Mammary epithelial cell (primary cell): ENCODE measurements at places on chromosomes 6 and 20. TPM values are rescaled to one million over a fixed set of nuclear protein-coding genes. Genes with fewer than 3 reads are reported as not detected.
A peak's percentile ranks its signal among the peaks of the same experiment; 100 is the strongest.

VEGFA gene
- 313 and 491 TPM in 2 replicates for total RNA-seq

GRCh38 chr6:83514866-83515466 lies 2.6 kb downstream of the PRSS35 start:
- peak; percentile 48 for DNase-seq

DNA sequence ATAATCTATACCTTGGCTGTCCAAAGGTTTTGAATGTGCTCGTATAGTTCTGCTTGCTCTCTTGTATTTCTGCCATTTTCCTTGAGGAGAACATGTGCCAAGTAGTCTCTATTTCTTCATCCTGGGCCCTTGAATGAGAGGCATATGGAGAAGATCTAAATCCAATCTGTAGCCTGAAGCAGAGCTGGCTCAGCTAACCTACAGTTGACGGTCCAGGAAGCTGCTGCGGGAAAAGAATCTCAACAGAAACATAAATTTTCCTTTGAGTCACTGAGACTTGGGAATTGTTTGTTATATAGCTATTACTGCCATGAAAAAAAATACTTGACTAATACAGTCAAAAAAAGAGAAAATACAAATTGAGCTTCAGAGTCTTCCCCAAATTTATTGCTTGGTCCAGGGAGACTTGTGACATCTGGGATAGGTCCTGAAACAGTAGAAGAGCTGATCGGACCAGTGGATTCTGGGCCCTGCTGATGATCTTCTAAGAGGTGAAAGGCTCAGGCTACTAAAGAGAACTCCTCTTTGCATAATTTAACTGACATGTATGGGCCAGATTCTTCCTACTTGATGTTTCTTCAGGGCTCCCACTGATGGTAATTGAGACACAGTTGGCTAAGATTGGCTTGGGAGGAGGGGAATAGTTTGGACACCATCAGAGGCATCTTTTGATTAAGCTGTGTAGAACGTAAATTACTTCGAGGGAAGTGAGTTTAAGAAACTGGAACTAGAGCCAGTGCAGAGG lies 29.9 kb upstream of the PLCB4 start:
- no peak for DNase-seq

- DNase-seq: peak; percentile 12
Measured at GRCh38 chr20:13105864-13106457, 97.2 kb downstream of the SPTLC3 start.

GRCh38 chr6:25392372-25392771 lies 113.2 kb downstream of the CARMIL1 start:
- DNase-seq: no peak

- DNase-seq: no peak
Measured at GRCh38 chr20:62562831-62563230, 79.5 kb upstream of the SLCO4A1 start.

CLDN20 gene
- 0.26 TPM in 1 of 2 replicates, not detected in the other for total RNA-seq

GRCh38 chr6:37243816-37244370 lies 13.7 kb upstream of the TBC1D22B start:
- DNase-seq: no peak

SNX14 gene
- 76.8 TPM for total RNA-seq

DNA sequence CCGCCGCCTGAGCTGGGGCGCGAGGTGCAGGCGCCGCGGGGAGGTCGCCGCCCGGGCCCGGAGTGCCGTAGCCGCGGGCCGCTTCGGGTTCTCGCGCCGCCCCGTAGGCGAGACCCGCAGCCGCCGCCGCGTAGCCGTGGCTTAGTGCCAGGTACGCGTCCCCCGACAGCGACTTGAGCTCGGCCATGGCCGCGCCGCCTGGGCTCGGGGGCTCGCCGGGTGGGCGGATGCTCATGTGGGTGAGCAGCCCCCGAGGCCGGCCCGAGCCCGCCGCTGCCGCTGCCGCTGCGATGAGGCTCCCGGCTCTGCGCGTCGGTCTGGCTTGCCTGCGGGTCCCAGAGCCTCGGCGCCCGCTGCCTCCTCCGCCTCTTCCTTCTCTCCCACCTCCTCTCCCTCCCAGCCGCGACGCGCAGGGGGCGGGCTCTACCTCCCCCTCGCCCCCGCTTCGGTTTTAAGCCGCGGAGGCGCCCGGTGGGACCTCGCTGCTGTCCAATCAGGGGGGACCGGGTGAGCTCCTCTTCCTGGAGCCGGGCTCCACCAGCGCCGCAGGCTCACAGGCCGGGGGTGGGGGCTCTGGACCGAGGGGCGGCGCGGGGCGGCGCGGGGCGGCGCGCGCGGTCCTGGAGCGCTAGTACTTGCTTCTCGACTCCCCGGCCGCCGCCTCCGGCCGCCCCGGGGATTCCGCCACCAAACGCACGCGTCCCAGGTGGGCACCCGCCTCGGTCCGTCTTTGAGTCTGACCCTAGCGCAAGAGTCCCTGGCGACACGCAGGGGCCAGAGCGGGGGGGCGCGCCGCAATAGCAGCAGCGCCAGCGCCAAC lies at the start of gene BHLHE23:
BHLHE23 (minus strand) TSS at position 425 of the 820 bp plus-strand sequence; CDS start at position 235, 190 bp downstream.
- DNase-seq: no peak

- no peak for DNase-seq
Measured at GRCh38 chr6:165876588-165876987, 213.5 kb upstream of the PDE10A start.

DNA sequence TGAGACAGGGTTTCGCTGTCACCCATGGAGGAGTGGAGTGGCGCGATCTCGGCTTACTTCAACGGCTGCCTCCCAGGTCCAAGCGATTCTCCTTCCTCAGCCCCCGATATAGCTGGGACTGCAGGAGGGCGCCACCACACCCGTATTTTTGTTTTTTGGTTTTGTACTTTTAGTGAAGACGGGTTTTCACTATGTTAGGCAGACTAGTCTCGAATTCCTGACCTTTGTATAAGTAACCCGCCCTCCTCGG lies 115.4 kb upstream of the BTN3A2 start:
- peak; percentile 48 for DNase-seq

- DNase-seq: peak; percentile 30
Measured at GRCh38 chr20:37384683-37385174, 38.8 kb downstream of the SRC start.

GRCh38 chr6:99252421-99252820 lies 97.1 kb downstream of the FAXC start:
- no peak for DNase-seq

C6orf52 gene
- total RNA-seq: 2.1 TPM in 1 of 2 replicates, not detected in the other

DNA sequence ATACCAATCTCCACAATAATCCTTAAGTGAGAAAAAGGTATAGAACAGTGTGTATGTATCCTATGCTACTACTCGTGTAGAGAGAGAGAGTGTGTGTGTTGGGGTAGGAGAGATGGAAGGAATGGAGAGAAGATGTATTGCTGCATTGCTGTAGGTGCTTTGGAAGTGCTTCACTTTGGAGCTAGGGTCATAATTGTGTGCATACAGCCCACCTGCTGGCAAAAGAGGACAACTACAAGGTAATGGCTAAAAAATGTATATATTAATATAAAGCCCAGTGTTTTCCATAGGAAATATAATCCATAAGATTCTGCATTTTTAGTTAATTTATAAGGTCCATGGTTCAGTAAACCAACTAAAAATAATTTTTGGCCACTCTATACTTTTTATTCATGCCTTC lies 36.1 kb downstream of the SERAC1 start:
- peak; percentile 21 for DNase-seq

DNA sequence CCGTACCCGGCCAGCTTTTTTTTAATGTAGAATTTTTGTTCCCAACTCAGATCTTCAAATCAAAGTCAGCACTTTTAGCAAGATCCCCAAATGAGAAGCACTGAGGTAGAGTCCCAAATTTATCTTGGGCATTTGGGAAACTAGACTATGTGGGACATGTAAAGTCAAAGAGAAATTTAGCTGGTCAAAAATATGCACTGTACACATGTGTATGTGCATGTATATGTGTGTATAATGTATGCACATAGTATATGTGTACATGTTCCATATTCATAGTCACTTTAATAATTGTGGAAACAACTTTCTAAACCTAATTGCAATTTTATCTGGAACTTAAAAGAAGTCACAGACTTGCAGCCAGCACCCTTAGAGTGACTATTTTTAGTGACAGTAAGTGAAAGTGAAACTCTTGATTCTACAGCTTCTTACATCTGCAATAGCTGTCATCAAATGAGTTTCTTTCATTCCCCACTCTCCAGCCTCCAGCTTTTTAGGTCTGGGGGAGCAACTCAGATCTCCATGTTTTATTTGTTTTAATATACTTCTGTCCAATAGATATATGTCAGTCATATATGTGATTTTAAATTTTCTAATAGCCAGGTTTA lies 53.6 kb downstream of the CDC40 start:
- DNase-seq: no peak

PAX1 gene
- total RNA-seq: not detected

- DNase-seq: no peak
Measured at GRCh38 chr20:59400708-59401107, 100.3 kb downstream of the EDN3 start.

SLC26A8 gene
- total RNA-seq: not detected in 2 replicates

GPR6 gene
- not detected in 2 replicates for total RNA-seq

DNA sequence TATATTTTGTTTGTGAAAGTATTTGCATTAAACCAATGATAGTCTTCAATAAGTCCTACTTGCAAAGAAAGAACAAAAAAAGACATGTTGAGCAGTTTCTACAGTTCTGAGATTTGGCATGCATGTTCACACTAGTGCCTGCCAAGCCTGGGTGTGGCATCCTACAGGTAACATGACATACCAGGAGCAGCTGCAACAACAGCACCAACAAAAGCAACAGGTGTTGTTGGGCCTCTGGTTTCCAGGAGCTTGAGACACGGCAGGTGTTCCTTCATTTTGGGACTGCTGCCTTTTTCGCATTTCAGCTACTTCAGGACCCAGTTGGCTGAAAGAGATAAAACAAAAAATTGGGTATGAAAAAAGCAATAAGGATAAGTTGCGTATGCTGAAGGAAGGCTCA lies 41.2 kb upstream of the MTRF1L start:
- no peak for DNase-seq

- no peak for DNase-seq
Measured at GRCh38 chr20:10137533-10137932, 81.1 kb upstream of the SNAP25 start.

- DNase-seq: peak; percentile 92
Measured at GRCh38 chr20:4444404-4444803, 277.3 kb upstream of the PRND start.

GRCh38 chr20:23200914-23201313 lies 114.8 kb upstream of the CD93 start:
- peak; percentile 45 for DNase-seq

UBE2C gene
- total RNA-seq: 1.0 TPM

FGD2 gene
- total RNA-seq: not detected in 2 replicates

HLA-DQB2 gene
- 0.50 TPM for total RNA-seq

- DNase-seq: no peak
Measured at GRCh38 chr20:40868551-40869217, 159.9 kb upstream of the TOP1 start.

MCCD1 gene
- total RNA-seq: not detected in 2 replicates

DNA sequence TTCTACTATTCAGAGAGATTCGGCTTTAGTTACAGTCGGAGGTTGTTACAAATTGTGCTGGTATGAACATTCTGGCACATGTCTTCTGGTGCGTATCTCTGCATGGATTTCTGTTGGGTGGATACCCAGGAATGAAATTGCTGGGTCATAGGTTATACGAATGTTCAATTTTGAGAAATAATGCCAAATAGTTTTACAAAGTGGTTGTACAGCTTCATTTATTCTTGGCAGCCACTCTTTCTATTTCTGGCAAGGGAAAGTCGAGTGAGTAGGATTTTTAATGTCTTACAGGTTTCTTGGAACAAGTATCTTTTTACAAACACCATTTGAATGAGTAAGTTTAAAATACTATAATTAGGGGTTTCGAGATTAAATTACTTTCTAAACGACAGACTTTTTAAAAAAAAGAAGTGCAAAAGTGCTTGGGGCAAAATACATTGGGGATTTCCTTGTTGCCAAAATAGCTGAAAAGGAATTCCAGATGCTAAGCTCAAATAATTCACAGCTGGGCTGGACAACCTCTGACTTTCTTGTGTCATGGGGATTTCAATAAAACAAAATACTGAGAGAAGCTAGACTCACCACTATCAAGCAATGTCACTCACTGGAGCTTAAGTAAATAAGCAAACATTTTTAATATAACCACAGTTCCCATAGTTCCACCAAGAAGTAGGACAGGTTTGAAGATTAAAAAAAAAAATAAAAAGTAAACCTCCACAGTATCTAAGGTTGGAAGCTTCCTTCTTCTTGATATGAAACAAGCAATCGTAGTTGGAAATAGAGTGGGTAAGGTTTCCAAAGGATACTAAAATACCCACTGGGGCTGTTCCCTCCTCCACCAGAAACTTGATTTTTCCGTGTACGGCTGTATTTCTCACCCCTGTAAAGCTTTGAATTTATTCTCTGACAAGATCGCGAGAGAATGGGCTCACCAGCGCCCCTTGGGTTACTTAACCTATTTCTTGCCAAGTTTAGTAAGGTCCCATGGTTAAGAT lies 21.6 kb upstream of the GFOD1 start:
- no peak for DNase-seq
